ENCODE measurements at places on chromosomes 5 and 9. TPM values are rescaled to one million over a fixed set of nuclear protein-coding genes. Genes with fewer than 3 reads are reported as not detected.

- no peaks in the 10 kb centered on the region for H3K27me3 ChIP-seq
- H3K4me1 ChIP-seq, result no peaks in the 10 kb centered on the region
- H3K27ac ChIP-seq, result no peak overlapping the region
- H3K36me3 ChIP-seq, result no peaks in the 10 kb centered on the region
- no peak overlapping the region for H3K4me3 ChIP-seq
These were observed 465.2 kb downstream of the GADD45G start for GRCh38 chr9:90070056-90070455.

DNA sequence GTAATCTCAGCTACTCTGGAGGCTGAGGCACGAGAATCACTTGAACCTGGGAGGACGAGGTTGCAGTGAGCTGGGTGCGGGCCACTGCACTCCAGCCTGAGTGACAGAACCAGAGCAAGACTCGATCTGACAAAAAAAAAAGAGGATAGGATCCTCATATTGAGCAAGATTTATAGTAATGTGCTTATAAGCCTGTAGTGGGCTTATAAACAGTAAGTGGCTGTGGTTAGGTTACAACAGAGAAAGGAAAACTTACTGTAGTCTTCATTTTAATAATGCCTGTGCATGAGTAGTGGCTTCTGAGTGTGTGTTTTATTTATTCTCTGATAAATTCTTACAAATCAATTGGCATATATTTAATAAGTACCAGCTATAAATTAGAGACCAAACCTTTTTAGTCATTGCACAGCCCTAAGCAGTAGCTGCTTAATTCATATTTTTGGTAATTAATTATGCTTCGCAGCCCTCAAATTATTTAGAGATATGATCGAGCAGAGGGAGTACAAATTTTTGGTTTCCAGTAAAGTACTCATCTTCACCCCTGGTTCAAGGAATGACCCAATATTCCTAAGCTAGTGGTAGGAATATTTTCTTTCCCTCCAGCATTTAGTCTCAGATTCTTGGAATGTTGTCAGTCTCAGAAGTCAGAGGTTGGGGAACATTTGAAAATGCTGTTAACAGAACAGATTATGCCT is 73.8 kb upstream of the KLF9 start:
- H3K36me3 ChIP-seq, result no peaks in the 10 kb centered on the region
- peaks cover 36% of the 10 kb centered on the region for H3K4me1 ChIP-seq

GRCh38 chr5:107100121-107100520 is 570.6 kb downstream of the EFNA5 start:
- H3K4me3 ChIP-seq, result no peak overlapping the region
- H3K27me3 ChIP-seq, result no peaks in the 10 kb centered on the region
- H3K4me1 ChIP-seq, result no peaks in the 10 kb centered on the region
- DNase-seq, result no peak
- no peaks in the 10 kb centered on the region for H3K36me3 ChIP-seq

Gene LURAP1L
- total RNA-seq, result 19.7 TPM

Gene MRPL41
- total RNA-seq, result 35.5 TPM

All from spleen (tissue), 13 donors.